ENCODE measurements at places on chromosomes 11 and 22. TPM values are rescaled to one million over a fixed set of nuclear protein-coding genes. Genes with fewer than 3 reads are reported as not detected.

The TENM4 gene
- total RNA-seq: 4.2 TPM

The NLRP10 gene
- not detected for total RNA-seq

The CSRP3 gene
- total RNA-seq: not detected

The IGLL1 gene
- total RNA-seq: not detected

The BBOX1 gene
- not detected for total RNA-seq

The PKP3 gene
- 3.5 TPM for total RNA-seq

The ARL2 gene
- 128 TPM for total RNA-seq

The ANO9 gene
- total RNA-seq: not detected

The TMEM132A gene
- 16.9 TPM for total RNA-seq

The SPA17 gene
- 2.1 TPM for total RNA-seq

The OLFML1 gene
- total RNA-seq: 24.4 TPM

The TPBGL gene
- 1.8 TPM for total RNA-seq

The KRTAP5-1 gene
- not detected for total RNA-seq

The GRAP2 gene
- total RNA-seq: not detected

The CAT gene
- total RNA-seq: 100 TPM

The RBMXL2 gene
- not detected for total RNA-seq

The OR2AG2 gene
- total RNA-seq: not detected

The PLEKHB1 gene
- 5.6 TPM for total RNA-seq

The CCDC179 gene
- not detected for total RNA-seq

The MMP12 gene
- not detected for total RNA-seq

The LGR4 gene
- total RNA-seq: 24.9 TPM

The CECR2 gene
- 2.1 TPM for total RNA-seq

The EIF4ENIF1 gene
- 9.5 TPM for total RNA-seq

The VPREB1 gene
- not detected for total RNA-seq

The SCN4B gene
- total RNA-seq: 0.19 TPM

The PLAAT5 gene
- 1.1 TPM for total RNA-seq

The IL18 gene
- 0.37 TPM for total RNA-seq

The HEPHL1 gene
- total RNA-seq: not detected

The NDUFC2 gene
- total RNA-seq: 87.2 TPM

The ATG2A gene
- 22.7 TPM for total RNA-seq

The CTSW gene
- total RNA-seq: not detected

The ALDH3B1 gene
- 18.2 TPM for total RNA-seq

The SEZ6L gene
- not detected for total RNA-seq

The PAK1 gene
- 16.0 TPM for total RNA-seq

The SAA2 gene
- not detected for total RNA-seq

The BIRC3 gene
- 0.05 TPM for total RNA-seq

The MIEF1 gene
- total RNA-seq: 19.0 TPM

The DEAF1 gene
- 23.9 TPM for total RNA-seq

The LIF gene
- 0.54 TPM for total RNA-seq

The APOL4 gene
- total RNA-seq: 4.3 TPM

The BAD gene
- total RNA-seq: 91.3 TPM

The TNKS1BP1 gene
- total RNA-seq: 94.9 TPM

The GPR152 gene
- total RNA-seq: not detected

The KRTAP5-7 gene
- total RNA-seq: not detected

The MEN1 gene
- total RNA-seq: 22.0 TPM

The AGBL2 gene
- not detected for total RNA-seq

The TSPAN32 gene
- total RNA-seq: not detected

The CCDC87 gene
- total RNA-seq: 0.44 TPM

The PATE1 gene
- total RNA-seq: not detected

The ZNF280B gene
- total RNA-seq: 0.37 TPM

The LYVE1 gene
- total RNA-seq: 4.1 TPM

The UPB1 gene
- not detected for total RNA-seq

The HPX gene
- total RNA-seq: not detected

The MPEG1 gene
- not detected for total RNA-seq

The FOSL1 gene
- total RNA-seq: 19.4 TPM

The CACNA1I gene
- not detected for total RNA-seq

The BTBD18 gene
- total RNA-seq: not detected

The WEE1 gene
- total RNA-seq: 15.4 TPM
